Muscle of arm (tissue), 14 donors: ENCODE measurements at places on chromosomes 13 and 19. TPM values are rescaled to one million over a fixed set of nuclear protein-coding genes. Genes with fewer than 3 reads are reported as not detected.

FFAR1 gene
- polyA plus RNA-seq: not detected

FBXO46 gene
- polyA plus RNA-seq: 21.2 TPM

SLC25A41 gene
- not detected for polyA plus RNA-seq

MYH14 gene
- 37.2 TPM for polyA plus RNA-seq

OR7C1 gene
- 0.07 TPM for polyA plus RNA-seq

RYR1 gene
- polyA plus RNA-seq: 595 TPM

TMEM272 gene
- polyA plus RNA-seq: 0.10 TPM

GRCh38 chr13:100675661-100676129 is 1.1 kb upstream of the TMTC4 start:
- DNase-seq: peak; percentile 11

GRCh38 chr19:12270854-12271253 is 23.8 kb downstream of the ZNF44 start:
- DNase-seq: no peak

DNA sequence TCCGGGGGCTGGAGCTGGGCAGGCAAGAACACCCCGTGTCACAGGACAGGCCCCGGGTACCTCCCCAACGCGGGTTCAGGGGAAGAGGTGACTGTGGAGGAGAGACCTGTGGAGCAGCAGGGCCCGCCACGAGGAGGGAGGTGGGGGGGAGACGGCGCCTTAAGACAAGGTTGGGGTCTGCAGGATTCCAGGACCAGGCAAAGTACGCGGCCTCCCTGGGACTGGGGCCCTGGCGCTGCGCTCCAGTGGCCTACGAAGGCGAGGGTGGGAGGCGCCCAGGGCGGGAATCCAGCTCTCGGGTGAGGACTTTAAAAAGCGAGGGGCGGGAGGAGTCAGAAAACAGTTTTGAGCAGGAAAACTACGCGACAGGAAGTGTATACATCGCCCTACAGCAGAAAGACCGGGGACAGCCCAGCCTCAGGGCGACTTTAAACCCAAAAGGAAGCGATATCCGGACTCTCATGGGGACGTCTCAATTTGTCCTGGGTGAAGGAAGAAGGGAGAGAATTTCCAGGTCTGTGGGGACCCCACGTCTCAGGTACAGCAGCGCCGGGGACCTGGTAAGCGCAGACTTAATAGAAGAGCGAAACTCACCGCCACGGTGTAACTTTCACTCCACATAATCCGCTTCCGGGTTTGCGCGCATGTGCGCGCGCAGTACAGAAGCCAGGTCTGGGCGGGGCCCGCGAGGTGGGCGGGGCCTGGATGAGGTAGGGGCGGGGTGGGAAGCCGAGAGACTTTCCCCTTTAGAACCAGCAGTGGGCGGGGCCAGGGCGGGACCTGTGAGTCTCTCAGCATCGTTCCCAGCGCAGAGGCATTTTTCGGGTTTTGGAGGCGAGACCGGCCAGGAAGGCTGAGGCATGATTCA is at the start of gene ZNF83:
TSS of gene ZNF83 (minus strand) at position 638 of the 868 bp plus-strand sequence.
- DNase-seq: peak; percentile 91

- DNase-seq: no peak
Measured at GRCh38 chr13:48629277-48629676, 24.5 kb upstream of the CYSLTR2 start.

DNA sequence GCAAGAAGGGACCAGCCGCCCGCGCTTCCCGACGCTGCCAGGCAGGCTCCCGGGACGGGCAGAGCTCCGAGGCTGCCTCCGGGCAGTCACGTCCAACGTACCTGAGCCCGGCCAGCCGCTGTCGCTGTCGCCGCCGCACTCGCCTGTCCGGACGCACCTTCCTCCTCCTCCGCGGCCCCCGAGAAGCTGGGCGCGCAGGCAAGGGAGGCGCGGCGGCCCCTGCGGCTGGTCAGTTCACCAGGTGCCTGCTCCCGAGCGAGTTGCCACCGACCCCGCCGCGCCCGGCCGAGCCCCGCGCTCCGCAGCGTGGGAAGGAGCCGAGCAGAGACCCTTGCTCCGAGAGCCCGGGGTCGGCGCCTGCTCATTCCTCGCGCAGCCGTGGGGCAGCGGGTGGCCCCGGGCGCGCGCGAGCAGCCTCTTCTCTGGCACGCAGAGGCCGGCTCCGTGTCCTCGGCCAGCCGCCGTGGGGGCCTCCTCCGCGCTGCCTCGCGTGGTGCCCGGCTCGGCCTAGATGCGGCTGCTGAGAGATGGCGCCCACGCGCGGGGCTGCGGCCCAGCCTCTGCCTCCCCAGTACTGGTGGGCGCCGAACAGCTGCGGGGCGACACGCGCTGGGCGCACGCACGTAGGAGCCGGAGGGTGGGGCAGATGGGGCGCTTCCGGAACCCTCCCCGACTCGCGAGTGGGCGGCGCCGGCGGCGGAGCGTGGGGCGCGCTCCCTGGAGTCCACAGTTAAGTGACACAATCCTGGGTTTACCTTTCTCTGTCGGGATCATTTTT is 419.4 kb downstream of the UQCRFS1 start:
- no peak for DNase-seq

- DNase-seq: no peak
Measured at GRCh38 chr19:15129856-15130585, 22.8 kb downstream of the SYDE1 start.

DNA sequence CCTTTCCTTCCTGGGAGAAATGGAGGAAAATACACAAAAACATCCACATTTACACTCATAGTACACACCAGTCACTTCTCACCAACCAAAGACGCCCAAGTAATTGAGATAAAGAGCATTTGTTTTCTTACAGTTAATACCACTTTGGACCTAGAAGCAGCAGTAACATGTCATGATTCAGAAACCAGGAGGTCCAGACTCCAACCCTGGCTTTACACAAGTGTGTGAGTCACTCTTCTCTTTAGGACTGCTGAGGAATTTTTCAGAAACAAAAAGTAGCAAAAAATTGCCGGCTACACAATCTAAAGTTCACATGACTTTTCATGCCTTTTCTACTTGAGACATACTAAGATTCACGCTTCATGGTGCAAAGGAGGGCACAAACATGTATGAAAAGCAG is 42.1 kb downstream of the TUBGCP3 start:
- no peak for DNase-seq

- no peak for DNase-seq
Measured at GRCh38 chr19:42497492-42498168, 30.7 kb downstream of the CEACAM1 start.

GRCh38 chr19:57667228-57667627 is 1.5 kb upstream of the ZSCAN4 start:
- no peak for DNase-seq

DNA sequence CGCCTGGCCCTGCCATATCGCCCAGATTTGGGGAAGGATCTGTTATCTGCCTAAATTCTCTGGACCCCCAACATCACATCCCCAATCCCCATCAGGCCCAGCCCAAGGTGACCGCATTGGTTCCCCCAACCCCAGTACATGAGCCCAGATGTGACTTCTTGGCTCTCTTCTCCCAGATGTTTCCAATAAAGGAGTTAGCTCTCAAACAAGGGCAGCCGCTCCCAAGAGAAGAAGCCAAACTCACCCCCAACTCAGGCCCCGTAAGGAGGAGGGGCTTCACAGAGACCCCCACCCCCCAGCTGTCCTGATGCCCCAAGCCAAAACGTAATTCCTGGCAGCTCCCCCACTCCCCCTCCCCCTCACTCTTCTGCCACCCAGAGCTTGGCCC is 6.9 kb downstream of the FBN3 start:
- DNase-seq: no peak

DNA sequence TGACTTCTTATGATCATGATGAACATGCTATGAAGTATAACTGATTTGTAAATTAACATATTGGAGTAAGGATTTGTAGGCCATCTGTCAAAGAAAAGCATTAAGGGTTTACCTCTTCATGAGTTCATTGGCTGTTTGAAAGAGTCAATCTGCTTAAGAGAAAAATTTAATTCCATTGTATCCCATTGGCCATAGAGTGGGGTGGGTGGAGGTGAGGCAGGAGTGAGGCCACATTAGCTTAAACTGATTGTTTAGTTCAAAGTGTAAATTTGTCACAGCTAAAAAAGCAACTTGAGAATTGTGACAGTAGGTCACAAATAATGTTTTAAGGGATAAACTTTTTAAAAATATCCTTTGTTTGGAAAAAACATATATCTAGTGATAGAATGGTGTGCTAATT is 11.4 kb downstream of the GPR180 start:
- DNase-seq: no peak

- no peak for DNase-seq
Measured at GRCh38 chr13:20994441-20994821, 67.0 kb downstream of the LATS2 start.

- no peak for DNase-seq
Measured at GRCh38 chr19:11017275-11018035, 56.6 kb downstream of the SMARCA4 start.

GRCh38 chr19:51019544-51019925 is at the start of gene KLK10:
KLK10 (minus strand) TSS chr19:51019709; CDS start chr19:51019130, 579 bp downstream.
- no peak for DNase-seq

- no peak for DNase-seq
Measured at GRCh38 chr19:16777811-16778210, 51.4 kb upstream of the SIN3B start.

GRCh38 chr13:47250146-47250545 is 353.3 kb upstream of the HTR2A start:
- peak; percentile 61 for DNase-seq

GRCh38 chr13:57823704-57824103 is 192.2 kb downstream of the PCDH17 start:
- no peak for DNase-seq

DNA sequence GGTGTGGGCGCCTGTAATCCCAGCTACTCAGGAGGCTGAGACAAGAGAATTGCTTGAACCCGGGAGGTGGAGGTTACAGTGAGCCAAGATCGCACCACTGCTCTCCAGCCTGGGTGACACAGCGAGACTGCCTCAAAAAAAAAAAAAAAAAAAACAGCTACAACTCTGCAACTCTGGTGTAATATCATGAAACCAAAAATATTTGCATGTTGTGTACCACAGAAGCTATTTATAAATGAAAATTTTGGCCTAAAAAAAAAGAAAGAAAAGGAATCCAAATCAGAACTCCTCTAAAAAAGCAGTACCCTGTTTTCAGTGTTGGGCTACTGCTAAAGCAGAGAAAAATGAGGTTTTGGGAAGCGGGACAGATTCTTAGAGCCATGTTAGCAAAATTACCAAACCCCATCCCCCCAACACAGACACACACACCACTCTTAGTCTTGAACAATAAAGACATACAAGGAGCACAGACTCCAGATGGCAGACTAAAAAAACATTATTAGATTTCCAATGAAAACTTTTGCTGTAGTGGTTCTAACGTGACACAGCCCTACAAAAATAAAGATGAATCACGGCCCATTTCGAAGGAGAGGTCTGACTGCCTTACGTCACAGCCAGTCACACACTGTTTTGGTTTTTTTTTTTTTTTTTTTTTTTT is 51.5 kb downstream of the INSR start:
- no peak for DNase-seq

GRCh38 chr19:57830071-57830602 is at the start of gene ZNF587B:
ZNF587B (plus strand) TSS chr19:57830299; CDS start chr19:57830529, 230 bp downstream.
- DNase-seq: peak; percentile 43

DNA sequence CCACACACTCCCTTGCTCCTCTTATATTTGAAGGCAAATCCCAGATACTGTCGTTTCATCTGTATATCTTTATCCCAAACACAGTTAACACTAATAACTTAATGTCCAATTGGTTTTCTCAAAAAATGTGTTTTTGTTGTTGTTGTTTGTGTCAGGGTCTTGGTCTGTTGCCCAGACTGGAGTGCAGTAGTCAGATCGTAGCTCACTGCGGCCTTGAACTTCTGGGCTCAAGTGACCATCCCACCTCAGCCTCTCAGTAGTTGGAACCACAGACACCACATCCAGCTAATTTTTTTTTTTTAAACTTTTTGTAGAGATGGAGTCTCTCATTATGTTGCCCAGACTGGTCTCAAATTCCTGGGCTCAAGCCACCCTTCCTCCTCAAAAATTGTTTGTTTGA is 137.7 kb downstream of the PDS5B start:
- DNase-seq: no peak

DNA sequence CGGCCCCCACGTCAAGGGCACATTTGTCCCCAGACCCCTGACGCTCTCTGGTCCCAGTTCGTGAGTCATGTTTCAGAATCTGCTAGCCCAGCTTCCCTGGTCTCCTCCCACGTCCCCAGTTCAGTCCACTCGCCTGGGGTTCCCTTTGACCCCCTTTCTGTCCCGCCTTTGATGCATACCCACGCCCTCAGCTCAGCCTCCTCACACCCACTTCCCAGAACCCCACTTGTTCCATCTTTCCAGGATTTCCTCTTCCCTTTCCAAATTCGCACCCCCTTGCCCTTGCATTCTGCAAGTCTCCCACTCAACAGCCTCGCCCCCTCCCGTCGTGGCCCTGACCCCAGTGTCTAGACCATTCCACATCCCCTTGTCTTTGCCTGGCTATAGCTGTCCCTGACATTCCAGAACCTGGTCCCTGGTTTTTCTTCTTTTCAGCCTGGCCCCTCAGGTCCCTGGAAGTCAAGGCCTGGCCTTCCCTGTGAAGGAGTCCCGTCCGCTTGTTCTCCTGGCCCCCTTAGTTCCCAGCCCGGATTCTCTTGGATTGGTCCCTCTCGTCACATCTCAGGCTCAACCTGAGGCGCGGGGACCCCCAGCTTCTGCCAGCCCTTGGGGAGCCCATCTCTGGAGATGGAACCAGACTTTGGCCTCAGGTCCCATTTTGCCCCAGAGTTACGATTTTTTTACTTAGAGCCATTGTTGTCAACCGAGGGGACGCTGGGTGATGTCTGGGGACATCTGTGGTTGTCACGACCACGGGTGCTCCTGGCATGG is 1.3 kb downstream of the NCLN start:
- DNase-seq: no peak

DNA sequence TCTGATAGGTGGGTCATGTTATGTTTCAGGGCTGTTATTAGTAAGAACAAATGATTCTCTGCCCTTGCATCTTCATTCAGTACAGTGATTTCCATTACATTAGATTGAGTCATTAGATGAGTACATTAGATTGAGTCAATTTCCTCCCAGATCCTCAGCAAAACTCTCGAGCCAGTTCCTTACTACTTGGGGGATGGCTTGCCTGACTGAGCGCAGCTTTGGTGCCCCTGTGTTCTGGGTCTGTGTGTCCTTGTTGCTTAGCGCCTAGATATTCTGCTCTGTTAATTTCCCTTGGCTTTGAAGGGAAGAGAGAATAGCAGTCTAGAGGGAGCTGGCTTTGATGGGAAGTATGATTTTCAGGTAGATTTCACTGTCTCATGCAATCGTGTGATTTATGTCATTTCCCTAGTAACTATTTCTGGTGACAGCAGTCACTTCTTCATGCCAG is 19.1 kb upstream of the SCEL start:
- DNase-seq: no peak

GRCh38 chr13:42970824-42971690 is 21.0 kb downstream of the EPSTI1 start:
- no peak for DNase-seq

DNA sequence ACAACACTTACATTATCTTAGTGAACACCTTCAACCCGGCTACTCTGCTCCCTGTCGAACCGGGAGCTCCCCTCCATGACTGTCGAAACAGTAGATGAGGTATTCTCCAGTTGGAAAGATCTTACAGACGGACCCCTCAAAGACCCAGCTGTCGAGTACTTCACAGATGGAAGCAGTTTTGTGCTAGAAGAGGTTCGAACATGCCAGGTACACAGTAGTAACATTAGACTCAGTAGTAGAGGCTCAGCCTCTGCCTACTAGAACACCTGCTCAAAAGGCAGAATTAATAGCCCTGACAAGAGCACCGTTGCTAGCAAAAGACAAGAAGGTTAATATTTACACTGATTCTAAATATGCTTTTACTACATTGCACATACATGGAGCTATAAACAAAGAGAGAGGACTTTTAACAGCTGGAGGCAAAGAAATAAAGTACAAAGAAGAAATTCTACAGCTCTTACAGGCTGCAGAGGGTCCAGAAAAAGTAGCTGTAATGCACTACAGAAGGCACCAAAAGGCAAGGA is 13.6 kb upstream of the SLC15A1 start:
- DNase-seq: no peak
